ENCODE measurements at places on chromosomes 1 and 21. TPM values are rescaled to one million over a fixed set of nuclear protein-coding genes. Genes with fewer than 3 reads are reported as not detected.

DNA sequence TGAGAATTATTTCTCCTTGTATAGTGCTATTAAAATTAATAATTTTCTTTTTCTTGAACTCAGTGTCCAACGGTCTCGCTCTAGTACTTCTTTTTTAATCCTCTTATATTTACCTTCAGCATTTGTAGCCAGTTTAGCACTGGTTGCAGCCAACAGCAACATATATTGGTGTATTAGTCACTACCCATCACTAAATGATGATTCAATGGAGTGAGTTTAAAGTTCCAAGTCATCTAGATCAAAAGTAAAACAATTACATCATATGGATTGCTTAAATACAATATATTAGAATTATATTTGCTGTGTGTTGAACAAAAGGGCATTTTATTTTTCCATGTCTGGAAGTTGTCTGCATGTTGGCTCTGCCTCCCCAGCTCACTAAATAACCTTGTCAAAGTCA, 591.8 kb downstream of the ADGRL2 start:
- no peak overlapping the region for H3K27ac ChIP-seq
- no peaks in the 10 kb centered on the region for H3K36me3 ChIP-seq
- H3K4me3 ChIP-seq, result no peak overlapping the region
- H3K4me1 ChIP-seq, result peaks cover 14% of the 10 kb centered on the region

The GPR3 gene
- 1.7 TPM for total RNA-seq

The LEPR gene
- total RNA-seq, result 4.3 TPM

GRCh38 chr1:93692451-93692861, 10.8 kb upstream of the BCAR3 start:
- H3K4me1 ChIP-seq, result peaks cover 13% of the 10 kb centered on the region
- H3K27ac ChIP-seq, result no peak overlapping the region
- DNase-seq, result no peak
- H3K36me3 ChIP-seq, result no peaks in the 10 kb centered on the region
- H3K27me3 ChIP-seq, result no peaks in the 10 kb centered on the region

The MPZ gene
- total RNA-seq, result 1.3 TPM

DNA sequence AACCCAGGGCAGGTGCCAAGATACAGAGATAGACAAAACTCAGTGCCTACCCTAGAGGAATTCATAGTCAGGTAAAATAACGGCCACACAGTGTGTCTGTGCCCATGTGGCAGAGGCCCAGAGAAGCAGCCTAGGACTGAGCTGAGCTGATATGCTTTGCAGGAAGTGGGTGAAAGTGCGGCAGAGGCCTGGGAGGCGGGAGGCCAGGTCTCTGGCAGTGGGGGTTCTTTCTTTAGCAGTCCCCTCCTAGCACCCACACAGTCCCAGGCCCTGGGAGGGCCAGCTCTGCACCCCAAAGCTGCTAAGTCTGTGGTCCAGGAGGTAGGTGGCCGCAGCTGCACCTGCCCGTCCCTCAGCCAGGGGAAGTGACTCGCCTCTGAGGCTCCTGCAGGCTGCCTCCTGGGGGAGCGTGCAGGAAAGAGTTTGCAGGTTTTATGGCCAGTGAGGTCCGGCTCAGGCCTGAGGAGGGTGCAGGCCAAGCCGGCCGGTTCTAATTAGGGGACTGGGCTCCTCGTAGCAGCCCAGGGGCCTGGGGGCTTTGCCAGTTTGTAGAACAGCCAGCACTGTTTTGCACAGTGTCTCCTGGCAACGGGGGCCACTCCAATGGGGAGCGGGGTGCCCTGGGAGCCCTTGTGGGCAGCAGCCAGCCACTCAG, 107.9 kb downstream of the SPSB1 start:
- DNase-seq, result no peak
- peaks cover 11% of the 10 kb centered on the region for H3K4me1 ChIP-seq
- H3K36me3 ChIP-seq, result no peaks in the 10 kb centered on the region
- H3K27ac ChIP-seq, result no peak overlapping the region

GRCh38 chr1:34781844-34782391, 904 bp downstream of the GJB3 start:
- peaks cover 80% of the 10 kb centered on the region for H3K27me3 ChIP-seq
- no peak overlapping the region for H3K27ac ChIP-seq
- H3K36me3 ChIP-seq, result no peaks in the 10 kb centered on the region

- peaks cover 8% of the 10 kb centered on the region for H3K36me3 ChIP-seq
- H3K27ac ChIP-seq, result peak overlapping the region; percentile 75
- no peak for DNase-seq
- H3K4me3 ChIP-seq, result peak overlapping the region; percentile 85
These were observed 477 bp downstream of the ICMT start for GRCh38 chr1:6235296-6235677.

DNA sequence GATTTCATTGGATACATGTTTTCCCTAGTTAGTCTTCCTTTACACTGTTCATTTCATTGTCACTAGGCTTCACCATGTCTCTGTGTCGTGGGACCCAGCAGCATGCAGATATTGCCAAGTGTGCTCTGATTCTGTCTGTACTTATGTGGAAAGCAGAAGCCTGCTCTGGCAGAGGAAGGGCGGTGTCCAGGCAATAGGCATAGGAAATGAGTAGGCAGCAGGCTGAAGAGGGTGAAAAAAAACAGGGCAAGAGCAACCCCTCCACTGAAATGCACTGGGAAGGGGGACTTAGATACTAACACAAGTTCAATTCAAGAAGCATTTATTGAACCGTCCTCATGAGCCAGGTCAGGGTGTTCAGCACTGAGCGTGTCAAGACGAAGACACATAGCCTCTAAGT, 85.2 kb upstream of the VAV3 start:
- H3K27ac ChIP-seq, result no peak overlapping the region
- peaks cover 47% of the 10 kb centered on the region for H3K27me3 ChIP-seq
- H3K4me1 ChIP-seq, result peaks cover 13% of the 10 kb centered on the region

The UBXN10 gene
- 2.6 TPM for total RNA-seq

The TMOD4 gene
- 0.77 TPM for total RNA-seq

GRCh38 chr1:231576804-231577718, 48.6 kb downstream of the TSNAX start:
- no peak overlapping the region for H3K4me3 ChIP-seq
- H3K4me1 ChIP-seq, result peaks cover 3% of the 10 kb centered on the region
- H3K36me3 ChIP-seq, result peaks cover 2% of the 10 kb centered on the region
- DNase-seq, result no peak

DNA sequence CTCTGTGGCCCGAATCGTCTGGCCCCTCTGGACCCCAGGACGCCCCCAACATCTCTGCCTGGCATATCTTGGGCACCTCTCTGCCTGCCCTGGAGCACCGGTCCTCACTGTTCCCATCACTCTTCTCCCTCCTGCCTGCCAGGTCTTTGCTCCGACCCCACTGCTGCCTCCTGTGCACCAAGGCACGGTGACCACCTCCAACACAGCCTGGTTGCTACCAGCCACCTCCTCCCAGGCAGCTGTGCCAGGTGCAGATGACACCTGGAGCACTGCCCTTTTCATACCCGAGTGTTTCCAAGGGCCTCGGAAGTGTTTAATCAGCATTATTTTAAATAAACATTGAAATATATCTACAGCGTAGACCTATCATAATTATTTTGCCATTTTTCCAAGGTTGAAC, 31.3 kb downstream of the PKNOX1 start:
- H3K4me1 ChIP-seq, result peaks cover 13% of the 10 kb centered on the region
- H3K27me3 ChIP-seq, result no peaks in the 10 kb centered on the region
- no peak overlapping the region for H3K27ac ChIP-seq
- DNase-seq, result no peak
- no peak overlapping the region for H3K4me3 ChIP-seq

DNA sequence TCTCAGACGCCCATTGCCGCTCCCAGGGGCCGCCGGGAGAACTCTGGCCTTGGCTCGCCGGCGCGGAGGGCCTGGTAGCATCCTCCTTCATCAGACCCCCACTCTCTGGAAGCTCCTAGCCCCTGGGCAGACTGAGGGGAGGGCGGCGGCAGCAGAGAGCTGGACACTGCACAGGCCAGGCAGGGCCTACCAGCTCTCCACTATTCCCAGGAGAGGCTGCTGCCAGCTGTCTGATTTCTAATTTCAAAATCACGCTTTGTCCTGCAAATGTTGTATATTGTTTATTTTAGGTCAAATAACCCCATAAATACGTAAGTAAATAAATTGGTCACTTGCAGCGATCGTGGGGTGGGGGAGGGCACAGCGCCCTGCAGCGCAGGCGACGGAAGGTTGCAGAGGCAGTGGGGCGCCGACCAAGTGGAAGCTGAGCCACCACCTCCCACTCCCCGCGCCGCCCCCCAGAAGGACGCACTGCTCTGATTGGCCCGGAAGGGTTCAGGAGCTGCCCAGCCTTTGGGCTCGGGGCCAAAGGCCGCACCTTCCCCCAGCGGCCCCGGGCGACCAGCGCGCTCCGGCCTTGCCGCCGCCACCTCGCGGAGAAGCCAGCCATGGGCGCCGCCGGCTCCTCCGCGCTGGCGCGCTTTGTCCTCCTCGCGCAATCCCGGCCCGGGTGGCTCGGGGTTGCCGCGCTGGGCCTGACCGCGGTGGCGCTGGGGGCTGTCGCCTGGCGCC, at the start of gene MTARC1:
MTARC1 (plus strand) TSS at position 577 of the 732 bp plus-strand sequence; CDS start at position 609, 32 bp downstream.
- no peaks in the 10 kb centered on the region for H3K36me3 ChIP-seq
- DNase-seq, result no peak
- H3K4me1 ChIP-seq, result peaks cover 16% of the 10 kb centered on the region

DNA sequence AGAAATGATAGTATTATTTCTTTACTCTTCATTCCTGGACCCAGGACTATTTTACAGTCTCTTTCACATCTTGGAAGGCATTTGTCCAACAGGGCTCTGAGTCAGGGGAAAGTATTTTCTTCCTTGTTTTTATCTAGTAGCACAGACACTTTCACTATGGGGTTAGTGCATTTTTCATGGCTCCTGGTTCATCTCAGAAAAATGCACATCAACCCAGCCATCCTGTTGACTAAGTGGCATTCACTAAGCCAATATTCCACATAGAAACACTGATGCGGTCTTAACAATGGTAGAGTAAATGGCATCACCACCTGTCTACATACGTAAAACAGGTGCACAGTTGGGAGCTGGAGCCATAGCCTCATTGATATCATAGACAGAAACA, 87.4 kb upstream of the C1orf21 start:
- no peak overlapping the region for H3K27ac ChIP-seq
- peaks cover 11% of the 10 kb centered on the region for H3K4me1 ChIP-seq
- no peak overlapping the region for H3K4me3 ChIP-seq
- H3K36me3 ChIP-seq, result peaks cover 7% of the 10 kb centered on the region
- no peak for DNase-seq

DNA sequence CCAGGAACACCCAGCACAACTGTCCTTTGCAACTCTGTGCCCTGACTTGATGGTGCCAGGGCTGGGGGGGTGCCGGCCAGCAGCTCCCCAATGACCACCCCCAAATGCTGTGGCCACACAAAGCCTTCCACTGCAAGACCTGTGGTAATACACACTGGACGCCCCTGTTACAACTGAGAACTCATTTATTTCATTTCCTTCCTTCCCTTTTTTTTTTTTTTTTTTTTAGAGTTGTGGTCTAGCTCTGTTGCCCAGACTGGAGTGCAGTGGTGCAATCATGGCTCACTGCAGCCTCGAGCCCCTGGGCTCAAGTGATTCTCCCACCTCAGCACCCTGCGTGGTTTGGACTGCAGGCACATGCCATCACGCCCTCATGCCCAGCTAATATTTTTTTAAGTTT, 25.2 kb downstream of the TP73 start:
- no peak overlapping the region for H3K27ac ChIP-seq
- no peak for DNase-seq
- H3K4me3 ChIP-seq, result no peak overlapping the region

DNA sequence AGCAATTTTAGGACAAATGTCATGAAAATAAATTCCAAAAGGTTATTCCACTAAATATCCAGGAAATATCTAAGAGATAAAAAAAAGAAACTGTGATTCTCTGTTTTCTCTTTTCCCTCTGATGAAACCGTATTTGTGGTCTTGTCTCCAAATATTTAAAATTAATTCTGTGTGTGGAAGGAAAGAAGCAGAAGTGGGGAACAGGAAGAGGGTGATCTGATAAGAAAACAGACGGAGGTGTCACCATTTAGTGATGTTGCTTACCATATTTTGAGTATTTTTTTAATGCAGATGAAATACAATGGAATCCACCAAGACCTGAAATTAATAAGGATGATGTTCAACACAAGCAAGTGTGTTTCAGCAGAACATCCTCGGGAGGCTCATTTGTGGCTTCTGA, 29.6 kb downstream of the CLCA1 start:
- H3K4me3 ChIP-seq, result no peak overlapping the region
- no peaks in the 10 kb centered on the region for H3K36me3 ChIP-seq
- H3K27ac ChIP-seq, result no peak overlapping the region
- DNase-seq, result no peak
- peaks cover 2% of the 10 kb centered on the region for H3K27me3 ChIP-seq
- peaks cover 15% of the 10 kb centered on the region for H3K4me1 ChIP-seq

DNA sequence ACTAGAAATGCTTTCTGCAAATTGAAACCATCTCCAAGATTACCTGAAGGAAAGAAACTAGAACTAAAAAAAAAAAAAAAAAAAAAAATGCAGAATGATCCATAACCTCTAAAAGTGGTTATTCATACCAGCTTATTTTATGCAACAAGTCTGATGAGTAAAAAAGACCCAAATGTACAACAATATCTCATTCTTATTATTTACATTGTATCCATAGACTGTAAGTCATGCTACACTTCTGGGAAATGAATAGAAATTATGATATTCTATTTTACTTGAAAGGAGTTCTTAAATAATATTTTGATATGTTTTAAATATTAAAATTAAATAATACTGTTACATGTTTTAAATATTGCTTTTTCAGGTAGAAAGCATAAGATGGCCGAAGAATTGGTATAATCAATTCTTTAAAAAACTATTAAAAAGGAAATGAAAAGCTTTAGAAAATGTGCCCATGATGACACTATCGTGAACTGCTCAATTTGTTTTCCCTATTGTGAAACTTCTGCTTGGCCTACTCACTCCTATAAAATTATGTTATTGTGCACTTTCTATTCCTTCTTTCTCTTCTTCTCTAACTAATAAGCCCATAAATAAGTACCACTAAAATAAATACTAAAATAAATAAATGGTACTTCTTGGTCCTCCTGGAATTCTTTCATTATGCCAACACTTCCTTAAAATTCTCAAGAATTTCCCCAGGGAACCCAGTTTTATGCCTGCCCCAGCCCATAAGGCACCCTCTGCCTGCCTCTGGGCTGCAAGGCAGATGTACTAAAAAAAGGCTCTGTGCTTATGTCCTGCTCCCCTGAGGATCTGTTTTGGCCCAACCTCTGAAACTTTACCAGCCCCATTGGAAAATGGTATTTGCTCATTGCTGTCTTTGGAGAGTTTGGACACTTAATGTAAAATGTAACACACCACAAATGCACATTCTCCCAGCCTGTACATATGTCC, 18.1 kb downstream of the SAMSN1 start:
- H3K4me3 ChIP-seq, result no peak overlapping the region
- no peak for DNase-seq
- H3K27ac ChIP-seq, result no peak overlapping the region
- peaks cover 2% of the 10 kb centered on the region for H3K27me3 ChIP-seq

All from mesothelial cell of epicardium (in vitro differentiated cells).